ENCODE measurements at places on chromosomes 12 and 14. TPM values are rescaled to one million over a fixed set of nuclear protein-coding genes. Genes with fewer than 3 reads are reported as not detected.

HCAR1 gene
- total RNA-seq: not detected

B4GALNT3 gene
- 0.93 TPM for total RNA-seq

TMPRSS12 gene
- not detected for total RNA-seq

SOAT2 gene
- total RNA-seq: not detected

SLC6A13 gene
- total RNA-seq: 0.79 TPM

RTN1 gene
- total RNA-seq: 3.6 TPM

ANKS1B gene
- not detected for total RNA-seq

ERGIC2 gene
- 28.7 TPM for total RNA-seq

RDH16 gene
- total RNA-seq: 1.3 TPM

FGF23 gene
- not detected for total RNA-seq

PTCSC3 gene
- total RNA-seq: not detected

LIN52 gene
- total RNA-seq: 12.8 TPM

TAS2R50 gene
- 2.0 TPM for total RNA-seq

SCARB1 gene
- total RNA-seq: 1.1 TPM

CRY1 gene
- 71.1 TPM for total RNA-seq

NRIP2 gene
- total RNA-seq: not detected

GSG1 gene
- total RNA-seq: not detected

TAS2R30 gene
- 6.9 TPM for total RNA-seq

PLBD1 gene
- 8.2 TPM for total RNA-seq

STK38L gene
- total RNA-seq: 14.0 TPM

TTC7B gene
- 5.9 TPM for total RNA-seq

CCDC197 gene
- not detected for total RNA-seq

OR4E2 gene
- total RNA-seq: not detected

NCOR2 gene
- total RNA-seq: 125 TPM

SMCO2 gene
- total RNA-seq: not detected

ACSM4 gene
- not detected for total RNA-seq

CLEC2A gene
- not detected for total RNA-seq

HSPA2 gene
- total RNA-seq: 1.1 TPM

INHBE gene
- not detected for total RNA-seq

TXNRD1 gene
- 59.7 TPM for total RNA-seq

ASCL1 gene
- not detected for total RNA-seq

SLC4A8 gene
- total RNA-seq: 19.2 TPM

CELA1 gene
- total RNA-seq: 0.66 TPM
